ENCODE measurements at places on chromosomes 2 and 18.

- DNase-seq, result no peak
Observed at GRCh38 chr18:55968550-55968949, 380.6 kb upstream of the TCF4 start.

- DNase-seq, result peak; percentile 58
Observed at GRCh38 chr2:118177318-118177717, 89.0 kb downstream of the INSIG2 start.

- DNase-seq, result no peak
Observed at GRCh38 chr2:149899390-149899789, 311.8 kb upstream of the MMADHC start.

DNA sequence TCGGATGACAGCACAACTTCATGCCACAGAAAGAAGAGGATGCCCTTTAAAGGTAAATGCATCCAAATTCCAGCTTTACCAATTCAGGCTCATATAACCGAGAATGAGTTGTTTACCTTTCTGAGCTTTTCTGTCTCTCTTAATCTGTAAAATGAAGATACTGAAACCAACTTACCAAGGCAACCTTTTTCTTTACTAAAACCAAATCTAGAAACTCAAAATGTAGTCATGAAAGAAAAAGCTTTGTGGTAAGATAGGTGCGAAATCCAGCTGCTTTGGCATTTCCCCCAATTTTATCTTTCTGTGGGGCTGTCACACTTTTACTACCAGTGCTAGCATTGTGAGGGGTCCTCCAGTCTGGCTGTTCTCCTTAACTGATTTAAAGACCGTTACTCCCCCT is 240.4 kb downstream of the IKZF2 start:
- DNase-seq, result no peak

DNA sequence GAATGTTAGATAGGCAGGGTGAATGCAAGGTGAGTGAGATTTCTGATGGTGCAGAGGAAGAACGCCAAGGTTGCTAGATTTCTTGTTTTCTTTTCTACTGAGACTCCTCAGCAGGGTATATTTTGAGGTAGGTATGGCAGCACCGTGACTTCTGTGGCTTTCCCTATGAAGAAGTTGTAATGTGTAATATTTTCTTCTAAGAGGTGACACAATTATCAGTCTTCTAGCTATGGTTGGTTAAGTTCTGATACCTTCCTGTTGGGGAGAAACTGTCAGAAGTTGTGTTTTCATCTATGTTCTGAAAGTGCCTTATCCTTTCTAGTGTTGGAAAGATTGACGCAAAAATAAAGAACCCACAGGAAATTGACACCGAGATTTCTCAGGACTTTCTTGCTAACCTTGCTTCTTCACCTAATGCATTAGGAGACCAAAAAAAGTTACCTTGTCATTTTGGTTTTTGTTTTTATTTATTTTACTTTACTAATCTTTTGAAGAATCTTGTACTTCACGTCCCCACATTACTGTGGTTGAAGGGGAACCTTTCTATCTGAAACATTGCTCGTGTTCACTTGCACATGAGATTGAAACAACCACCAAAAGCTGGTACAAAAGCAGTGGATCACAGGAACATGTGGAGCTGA is 11.9 kb downstream of the IL18R1 start:
- no peak for DNase-seq

GRCh38 chr18:28078849-28079248 is 98.1 kb downstream of the CDH2 start:
- no peak for DNase-seq

DNA sequence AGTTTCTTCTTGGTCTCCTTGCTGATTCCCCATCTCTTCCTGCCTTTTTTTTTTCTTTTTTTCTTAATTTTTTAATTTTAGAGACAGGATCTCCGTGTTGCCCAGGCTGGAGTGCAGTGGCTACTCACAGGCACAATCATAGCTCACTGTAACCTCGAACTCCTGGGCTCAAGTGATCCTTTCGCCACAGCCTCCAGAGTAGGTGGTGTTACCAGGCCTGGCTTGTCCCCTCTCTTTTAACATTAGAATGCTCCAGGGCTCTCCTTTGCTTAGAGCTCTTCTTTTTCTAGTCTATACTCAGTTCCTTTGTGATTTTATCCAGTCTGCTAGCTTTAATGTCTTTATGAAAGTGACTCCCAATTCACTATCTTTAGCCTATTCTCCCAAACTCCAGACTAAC is 89.2 kb downstream of the ARHGEF33 start:
- DNase-seq, result no peak

DNA sequence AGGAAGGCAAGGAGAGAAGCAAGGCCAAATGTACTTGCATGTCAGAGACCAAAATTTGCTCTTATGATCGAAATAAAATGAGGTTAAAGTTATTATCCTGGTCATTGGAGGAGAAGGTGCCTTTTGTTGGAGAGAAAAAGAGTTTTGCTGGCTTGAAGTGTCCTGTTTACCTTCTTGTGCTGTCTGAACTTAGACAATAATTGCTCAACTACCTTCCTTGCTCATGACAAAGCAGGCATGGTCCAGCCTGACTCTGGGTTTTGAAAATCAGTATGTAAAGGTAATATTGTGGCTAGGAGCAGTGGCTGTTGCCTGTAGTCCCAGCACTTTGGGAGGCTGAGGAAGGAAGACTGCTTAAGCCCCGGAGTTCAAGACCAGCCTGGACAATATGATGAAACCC is 89.1 kb downstream of the MEIS1 start:
- DNase-seq, result no peak

- no peak for DNase-seq
Observed at GRCh38 chr2:106044859-106045258, 149.2 kb downstream of the UXS1 start.

- no peak for DNase-seq
Observed at GRCh38 chr2:68385907-68386287, 20.8 kb downstream of the PLEK start.

DNA sequence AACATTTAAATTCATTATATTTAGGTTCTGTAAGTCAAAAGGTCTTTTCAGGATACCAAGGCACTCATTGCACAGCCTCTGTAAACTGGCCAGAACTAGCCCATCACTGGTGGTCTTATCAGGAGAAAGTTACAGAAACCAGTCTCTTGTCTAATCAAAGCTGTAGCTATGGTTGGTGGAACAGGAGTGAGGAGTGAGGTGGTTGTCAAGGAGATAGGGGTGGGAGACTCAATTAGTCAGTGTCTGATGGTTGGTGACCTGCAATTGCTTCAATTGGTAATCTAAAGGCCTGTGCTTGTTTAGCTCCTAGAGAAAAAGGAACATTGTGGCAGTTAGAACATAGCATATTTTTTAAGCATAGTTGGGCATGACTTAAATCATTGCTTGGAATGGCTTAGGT is 458.6 kb upstream of the CDH2 start:
- no peak for DNase-seq

DNA sequence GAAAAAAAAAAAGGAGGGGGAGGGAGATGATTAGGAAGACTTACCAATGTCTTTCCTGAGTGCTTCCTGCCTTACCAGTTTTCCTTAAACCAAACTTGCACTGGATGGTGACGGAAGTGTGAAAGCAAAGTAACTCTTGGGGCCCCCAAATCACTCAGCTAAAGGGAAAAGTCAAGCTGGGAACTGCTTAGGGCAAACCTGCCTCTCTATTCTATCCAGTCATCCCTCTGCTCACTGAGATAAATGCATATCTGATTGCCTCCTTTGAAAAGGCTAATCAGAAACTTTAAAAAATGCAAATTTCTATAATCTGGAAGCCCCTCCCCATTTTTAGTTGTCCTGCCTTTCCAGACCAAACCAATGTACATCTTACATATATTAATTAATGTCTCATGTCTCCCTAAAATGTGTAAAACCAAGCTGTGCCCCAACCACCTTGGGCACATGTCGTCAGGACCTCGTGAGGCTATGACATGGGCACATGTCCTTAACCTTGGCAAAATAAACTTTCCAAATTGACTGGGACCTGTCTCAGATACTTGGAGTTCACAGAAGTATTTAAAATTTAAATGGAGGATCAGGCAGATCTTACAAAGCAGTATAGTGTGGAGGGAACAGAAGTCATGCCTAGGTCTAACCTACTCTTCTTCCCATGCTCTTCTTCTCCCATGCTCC is 7.2 kb upstream of the CYBRD1 start:
- DNase-seq, result no peak

DNA sequence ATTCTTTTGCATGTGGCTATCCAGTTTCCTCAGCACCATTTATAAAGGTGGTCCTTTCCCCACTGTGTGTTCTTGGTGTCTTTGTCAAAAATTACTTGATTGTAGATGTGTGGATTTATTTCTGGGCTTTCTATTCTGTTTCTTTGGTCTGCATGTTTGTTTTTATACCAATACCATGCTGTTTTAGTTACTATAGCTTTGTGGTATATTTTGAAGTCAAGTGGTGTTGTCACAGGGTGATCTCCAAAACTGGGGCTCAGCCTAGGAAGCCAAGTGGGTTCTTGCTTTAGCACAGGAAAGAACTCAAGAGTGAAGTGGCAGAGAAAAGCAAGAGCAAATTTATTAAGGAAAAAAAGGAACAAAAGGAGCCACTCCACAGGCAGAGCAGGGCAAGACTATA is 6.0 kb upstream of the SNTG2 start:
- no peak for DNase-seq

DNA sequence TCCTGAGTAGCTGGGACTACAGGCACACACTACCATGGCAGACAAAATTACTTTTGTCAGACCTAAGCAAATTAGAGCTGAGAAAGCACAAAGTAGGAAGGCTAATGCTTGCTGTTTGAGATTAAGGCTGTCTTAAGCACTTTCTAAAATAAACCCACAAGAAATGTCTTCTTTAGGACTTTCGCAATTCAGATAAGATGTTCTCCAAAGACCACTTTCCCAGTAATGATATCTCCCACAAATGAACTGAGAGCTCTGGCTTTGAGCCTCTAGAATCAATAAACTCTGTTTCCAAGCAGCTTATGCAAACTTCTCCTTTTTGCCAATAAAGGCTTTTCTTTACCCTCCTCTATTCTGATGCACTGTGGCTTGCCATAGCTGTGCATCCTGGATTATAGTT is 32.0 kb upstream of the GALNT1 start:
- DNase-seq, result no peak

DNA sequence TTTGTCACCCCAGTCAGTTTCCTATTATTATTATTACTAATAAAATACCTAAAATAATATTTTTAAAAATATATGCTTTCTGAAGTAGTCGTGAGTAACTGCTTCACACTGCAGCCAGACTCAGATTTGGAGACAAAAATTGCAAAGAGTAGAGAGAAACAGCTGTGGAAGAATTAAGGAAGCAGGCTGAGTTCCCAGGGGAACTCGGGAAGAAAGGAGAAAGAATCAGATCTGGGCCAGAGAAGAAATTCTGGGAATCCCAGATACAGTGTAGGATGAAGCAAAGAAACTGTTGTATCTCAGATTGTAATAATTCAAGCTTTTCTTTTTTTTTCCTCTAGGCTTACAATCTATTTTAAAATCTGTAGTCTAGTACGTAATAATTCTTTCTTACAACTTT is 182.3 kb downstream of the FTCDNL1 start:
- DNase-seq, result no peak

- no peak for DNase-seq
Observed at GRCh38 chr2:178895872-178896271, 88.6 kb upstream of the TTN start.

DNA sequence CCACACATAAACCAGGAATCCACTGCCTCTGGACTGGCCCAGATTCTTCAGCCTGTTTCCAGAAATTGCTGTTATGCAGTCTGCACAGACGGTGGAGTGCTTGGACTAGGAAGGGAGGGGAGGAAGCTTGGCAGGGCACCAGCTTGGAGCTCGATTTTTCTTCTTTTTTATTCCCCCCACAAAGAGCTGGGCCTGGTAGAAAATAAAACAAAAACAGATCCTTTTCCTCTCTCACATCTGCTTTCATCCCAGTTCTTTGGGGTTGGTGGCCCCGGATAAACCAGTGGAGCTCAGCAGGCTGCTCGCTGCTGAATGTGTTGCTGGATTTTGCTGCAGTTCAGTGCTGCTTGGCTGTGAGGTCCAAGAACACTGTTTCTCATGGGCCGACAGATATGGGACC is 16.0 kb downstream of the LRRTM1 start:
- DNase-seq, result no peak

GRCh38 chr18:58966005-58966677 is 101.5 kb downstream of the ZNF532 start:
- peak; percentile 55 for DNase-seq

GRCh38 chr2:43448822-43449110 is 147.1 kb downstream of the THADA start:
- peak; percentile 23 for DNase-seq

DNA sequence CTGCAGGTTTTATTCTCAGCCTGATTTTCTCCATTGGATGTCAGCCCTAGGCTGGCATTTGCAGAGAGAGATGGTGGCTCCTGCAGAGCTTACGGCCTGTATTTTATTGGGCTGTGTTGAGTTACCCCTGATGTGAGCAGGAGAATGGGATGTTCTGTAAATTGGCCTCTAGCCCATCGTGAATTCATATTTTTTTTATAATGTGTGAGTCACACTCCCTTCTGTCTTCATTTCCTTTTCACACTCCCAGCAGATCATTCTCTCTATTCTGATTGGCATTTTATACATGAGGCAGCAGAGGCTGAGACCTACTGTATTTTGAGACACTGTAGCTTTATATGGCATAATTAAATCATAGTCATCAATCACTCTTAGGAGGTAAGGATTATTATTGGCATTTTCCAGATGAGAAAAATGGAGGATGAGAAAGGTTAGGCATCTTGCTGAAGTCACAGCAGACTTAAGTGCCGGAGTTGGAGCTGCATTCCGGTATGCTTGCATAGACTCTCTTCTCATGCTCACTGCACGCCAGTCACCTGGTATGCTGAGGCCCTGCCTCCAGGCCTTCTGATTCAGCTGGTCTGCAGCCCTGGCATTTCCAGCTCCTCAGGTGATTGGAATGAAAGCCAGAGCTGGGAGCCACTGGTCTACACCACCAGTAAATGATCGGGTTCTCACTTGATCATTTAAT is 142.4 kb downstream of the NEDD4L start:
- DNase-seq, result peak; percentile 11

- no peak for DNase-seq
Observed at GRCh38 chr18:29285471-29285870, 1108.5 kb upstream of the CDH2 start.

DNA sequence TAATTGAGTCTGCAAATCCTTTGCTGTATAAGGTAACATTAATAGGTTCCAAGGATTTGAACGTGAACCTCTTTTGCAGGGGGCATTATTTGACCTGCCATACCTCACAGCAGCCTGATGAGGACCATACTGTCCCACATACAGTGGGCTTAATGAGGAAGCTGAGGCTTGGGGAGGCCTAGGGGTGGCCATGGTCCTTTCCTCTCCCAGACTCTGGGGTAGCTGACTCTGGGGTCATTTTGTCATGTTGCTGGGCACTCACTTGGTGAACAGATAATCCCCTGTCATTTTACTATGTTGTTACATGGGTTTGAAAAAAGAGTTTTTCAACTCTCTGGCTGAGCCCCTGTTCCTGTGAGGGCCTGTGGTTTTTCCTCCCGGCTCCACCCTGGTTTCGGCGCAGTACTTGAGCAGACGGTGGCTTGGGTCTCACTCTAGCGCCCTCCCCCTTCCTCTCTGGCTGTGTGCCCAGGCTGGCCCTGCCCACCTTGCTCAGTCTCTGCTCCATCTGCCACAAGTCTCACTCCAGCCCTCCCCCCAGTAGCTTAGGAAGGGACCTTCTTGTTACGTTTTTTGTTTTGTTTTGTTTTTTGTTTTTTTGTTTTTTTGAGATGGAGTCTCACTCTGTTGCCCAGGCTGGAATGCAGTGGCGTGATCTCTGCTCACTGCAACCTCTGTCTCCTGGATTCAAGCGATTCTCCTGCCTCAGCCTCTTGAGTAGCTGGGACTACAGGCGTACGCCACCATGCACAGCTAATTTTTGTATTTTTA is 21.0 kb downstream of the INPP4A start:
- no peak for DNase-seq
